Activated effector memory CD4-positive, alpha-beta T cell treated with Interleukin-2 at 50 U/mL for 16 hours (primary cell): ENCODE measurements at places on chromosomes 3 and 15.

- DNase-seq = no peak
These were observed 115.7 kb upstream of the P2RY1 start for GRCh38 chr3:152719264-152719663.

DNA sequence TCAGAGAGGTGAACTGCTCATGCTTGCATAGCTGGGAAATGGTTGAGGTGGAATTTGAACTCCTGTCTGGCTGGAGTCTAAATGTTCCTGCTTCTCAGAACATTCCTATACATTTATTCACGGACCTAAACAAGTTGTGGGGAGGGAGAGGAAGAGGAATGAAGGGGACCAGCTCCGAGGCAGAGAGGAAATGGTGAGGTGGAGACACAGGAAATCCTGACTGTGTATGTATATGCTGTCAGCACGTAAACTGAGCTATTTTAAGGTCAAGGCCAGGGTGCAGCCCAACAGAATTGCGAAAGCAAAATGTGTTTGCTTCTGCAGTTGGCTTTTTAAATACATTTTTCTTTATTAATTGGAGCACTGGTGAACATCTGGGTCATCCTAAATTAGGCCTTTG lies 74.1 kb upstream of the POMGNT2 start:
- DNase-seq = no peak

DNA sequence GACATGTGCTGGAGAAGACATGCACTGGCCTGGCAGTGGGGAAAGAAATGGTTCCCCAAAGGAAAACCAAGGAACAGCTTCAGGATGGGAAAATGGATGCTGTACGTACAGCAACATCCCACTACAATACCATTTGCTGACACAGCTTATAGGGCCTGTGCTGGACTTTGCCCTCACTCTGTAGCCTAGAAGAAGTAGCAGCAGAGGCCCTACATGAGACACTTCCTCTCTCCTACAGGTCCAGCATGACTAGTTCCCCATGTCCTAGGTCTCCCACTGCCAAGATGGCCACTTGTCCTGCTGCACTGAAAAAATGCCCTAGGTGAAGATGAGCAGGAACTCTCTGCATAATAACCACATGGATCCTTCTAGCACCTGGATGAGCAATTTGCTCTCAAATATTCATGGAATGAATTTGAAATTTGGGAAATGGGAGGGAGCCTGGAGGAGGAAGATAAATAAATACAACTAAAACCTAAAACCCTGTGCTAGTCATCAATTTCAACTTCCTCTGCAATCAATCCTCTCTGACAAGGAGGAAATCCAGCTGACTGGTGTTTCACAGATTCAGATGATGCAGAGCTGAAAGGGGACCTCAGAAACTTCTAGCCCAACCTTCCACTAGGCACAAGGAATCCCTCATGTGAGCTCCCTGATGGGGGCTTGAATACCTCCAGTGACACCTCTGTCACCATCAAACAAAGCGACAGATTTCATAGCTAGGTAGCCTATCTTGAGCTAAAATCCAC lies 514.3 kb upstream of the PPP2R3A start:
- DNase-seq = no peak

DNA sequence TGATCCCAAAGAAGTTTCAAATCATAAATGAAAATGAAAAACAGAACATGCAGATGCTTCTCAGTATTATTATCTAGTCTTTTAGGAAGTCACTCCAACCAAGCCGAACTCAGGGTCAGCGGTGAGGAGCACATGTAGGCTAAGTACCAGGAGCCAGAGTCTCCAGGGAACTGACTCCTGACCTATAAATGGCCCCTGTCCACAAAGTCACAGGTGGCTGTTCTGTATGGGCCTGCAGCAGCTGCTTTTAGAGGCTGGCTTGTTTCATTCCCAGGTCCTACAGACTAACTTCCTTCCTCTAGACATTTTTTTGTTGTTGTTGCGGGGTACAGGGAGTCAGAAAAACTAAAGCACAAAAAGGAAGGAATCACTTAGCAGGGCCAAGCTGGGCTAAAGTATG lies 54.6 kb downstream of the DAPK2 start:
- no peak for DNase-seq

DNA sequence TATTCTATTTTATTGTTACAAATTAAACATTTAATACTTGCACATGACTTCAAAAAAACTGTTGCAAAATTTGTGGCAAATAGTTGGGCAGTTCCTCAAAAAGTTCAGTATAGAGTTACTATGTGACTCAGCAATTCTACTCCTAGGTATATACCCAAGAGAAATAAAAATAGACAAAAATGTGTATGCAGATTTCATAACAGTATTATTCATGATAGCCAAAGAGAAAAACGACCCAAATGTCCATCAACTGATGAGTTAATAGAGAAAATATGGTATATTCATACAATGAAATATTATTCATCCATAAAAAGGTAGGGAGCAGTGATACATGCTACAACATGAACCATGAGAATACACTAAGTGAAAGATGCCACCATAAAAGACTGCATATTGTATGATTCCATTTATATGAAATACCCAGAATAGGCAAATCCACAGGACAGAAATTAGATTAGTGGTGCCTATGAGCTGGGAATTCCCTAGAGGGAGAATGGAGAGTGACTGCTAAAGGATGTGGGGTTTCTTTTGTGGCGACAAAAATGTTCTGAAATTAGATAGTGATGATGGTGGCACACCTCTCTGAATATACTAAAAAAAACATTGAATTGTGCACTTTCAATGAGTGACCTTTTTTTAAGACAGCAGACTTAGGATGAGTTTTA lies 31.6 kb upstream of the CLASP2 start:
- DNase-seq = no peak
